Myocyte (in vitro differentiated cells): ENCODE measurements at places on chromosomes 3 and 15.

GRCh38 chr15:87131067-87131466 lies 1051.4 kb downstream of the AGBL1 start:
- DNase-seq = no peak

DNA sequence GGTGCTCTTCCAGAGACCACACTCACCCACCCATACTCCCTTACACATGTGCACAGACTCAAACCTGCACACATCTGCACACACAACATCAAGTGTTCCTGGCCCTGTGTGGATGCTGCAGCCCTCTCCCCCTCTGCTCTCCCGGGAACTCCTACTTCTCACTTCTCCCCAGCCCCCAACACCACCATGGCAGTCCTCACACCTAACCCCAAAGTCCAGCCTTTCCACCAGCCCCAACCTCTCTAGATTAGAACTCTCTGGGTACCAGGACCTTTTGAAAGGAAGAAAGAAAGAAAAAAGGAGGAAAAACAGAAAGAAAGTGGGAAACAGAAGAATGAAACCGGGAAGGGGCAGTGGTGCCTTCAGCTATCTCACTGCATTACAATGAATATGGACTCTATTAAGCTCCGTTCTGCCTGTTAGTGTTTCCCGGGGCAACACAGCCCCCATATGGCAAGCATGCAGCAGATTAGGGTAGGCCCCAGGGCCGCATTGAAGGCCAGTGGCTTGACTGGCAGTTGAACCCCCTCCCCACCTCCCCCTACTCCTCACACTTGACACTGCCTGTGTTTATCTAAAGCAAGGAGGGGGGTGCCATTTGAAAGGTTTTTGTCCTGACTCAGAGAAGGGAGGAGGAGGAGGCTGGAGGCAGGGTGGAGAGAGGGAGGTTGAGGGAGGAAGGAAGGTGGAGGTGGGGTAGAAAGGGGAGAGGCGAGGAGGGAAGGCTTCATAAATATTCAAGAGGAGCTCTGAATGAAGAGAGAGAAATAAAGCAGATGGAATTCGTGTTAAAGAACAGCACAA lies 30.1 kb downstream of the BOC start:
- no peak for DNase-seq

- no peak for DNase-seq
Measured at GRCh38 chr15:64916365-64916764, 4.7 kb downstream of the ANKDD1A start.

GRCh38 chr15:82768414-82769054 lies 37.3 kb downstream of the FSD2 start:
- peak; percentile 75 for DNase-seq

GRCh38 chr3:67854663-67855062 lies 200.3 kb upstream of the SUCLG2 start:
- no peak for DNase-seq

DNA sequence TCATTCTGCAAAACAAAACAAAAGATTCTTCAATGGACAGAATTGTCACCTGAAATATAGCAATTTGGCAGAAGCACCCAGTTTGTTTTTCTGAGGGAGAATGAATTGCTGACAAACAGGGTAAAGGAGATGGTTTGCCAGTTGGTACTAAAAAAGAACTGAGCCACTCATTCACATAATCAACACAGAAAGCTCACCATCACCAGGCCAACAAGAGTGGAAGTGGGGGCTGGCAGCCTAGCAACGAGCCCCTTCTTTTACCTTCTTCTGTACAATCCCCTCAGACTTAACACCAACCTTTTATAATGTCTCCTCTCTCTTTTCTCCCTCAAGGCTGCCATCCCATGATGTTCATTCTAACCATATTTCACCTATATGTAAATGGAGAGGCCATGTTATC lies 5.9 kb downstream of the TOP2B start:
- no peak for DNase-seq

DNA sequence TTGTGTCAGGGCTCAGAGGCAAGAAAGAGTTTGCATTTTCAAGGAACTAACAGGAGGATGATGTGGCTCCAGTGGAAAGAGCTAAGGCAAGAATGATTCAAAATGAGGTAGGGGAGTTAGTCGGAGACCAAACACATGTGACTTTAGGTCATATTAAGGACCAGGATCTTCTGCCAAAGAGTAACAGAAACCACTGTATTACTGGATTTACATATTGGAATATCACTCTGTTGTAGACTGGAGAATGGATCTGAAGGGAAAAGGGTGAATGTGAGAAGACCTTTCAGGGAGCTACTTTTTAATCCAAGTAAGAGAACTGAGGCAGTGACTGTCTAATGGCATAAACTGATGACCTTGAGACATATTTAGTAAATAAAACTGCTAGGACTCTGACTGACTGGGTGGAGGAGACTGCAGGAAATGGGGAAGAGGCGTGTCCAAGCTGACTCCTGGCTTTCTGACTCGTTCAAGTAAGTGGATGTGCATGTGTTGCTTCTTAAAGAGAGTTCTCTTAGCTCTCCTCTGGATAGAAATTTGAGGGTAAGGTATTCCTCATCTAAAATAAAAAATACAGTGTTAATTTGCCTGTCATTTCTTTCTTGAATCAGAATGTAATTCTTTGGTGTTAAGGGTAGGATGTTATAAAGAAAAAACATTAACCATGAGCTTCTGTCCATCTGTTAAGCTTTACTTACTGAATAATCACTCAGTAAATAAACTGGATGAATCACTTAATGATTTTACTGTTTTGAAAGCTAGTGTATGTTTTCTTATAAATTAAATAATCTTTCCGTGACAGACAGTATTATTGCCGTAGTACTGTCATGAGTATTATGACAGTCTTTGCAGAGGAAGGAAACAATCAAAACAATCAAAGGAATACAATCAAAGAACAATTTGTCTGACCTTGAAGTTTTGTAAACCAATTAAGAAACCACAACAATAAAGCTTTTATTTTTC lies 58.3 kb upstream of the CFAP20DC start:
- no peak for DNase-seq

GRCh38 chr3:149366941-149367840 lies 10.3 kb downstream of the TM4SF1 start:
- DNase-seq = peak; percentile 64

DNA sequence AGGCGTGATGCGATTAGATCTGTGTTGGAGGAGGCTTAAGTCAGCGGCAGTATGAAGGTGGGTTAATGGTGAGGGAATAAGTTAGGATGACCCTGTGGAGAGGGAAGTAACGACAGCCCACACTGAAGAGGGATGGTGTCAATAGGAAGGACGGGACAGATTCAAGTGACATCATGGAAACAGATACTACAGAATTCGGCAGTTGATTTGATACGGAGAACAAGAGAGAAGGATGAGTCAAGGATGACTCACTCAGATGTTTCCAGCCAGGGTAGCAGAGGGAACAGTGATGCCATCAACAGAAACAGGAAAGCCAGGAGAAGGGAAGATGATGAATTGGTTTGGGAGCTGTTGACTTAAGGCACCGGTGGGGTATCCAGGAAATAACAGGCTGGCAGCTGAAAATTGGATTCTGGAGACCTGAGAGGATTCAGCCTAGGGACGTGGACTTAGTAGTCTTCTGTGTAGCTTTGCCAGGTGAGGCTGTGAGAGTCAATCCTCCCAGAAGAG lies 38.0 kb downstream of the SHC4 start:
- DNase-seq = peak; percentile 79

GRCh38 chr3:197367081-197367780 lies 68.8 kb upstream of the DLG1 start:
- DNase-seq = peak; percentile 99

DNA sequence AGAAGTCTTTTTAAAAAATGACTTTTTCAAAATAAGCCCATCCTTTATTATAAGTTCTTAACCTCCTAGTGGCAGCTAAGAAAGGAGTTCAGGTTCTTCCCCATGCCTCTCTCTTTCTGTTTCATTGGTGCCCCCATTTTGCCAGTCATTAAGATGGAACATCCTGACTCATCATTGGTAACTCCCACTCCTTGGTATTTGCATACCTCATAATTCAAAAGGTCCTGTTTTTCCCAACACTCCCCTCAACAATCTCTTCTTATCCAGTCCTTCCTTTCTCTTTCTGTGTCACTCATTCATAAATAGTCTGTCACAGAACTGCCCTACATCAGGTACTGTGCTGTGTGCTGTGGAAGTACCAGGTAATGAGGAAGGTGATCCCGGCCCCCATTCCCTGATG lies 394.0 kb downstream of the FOXP1 start:
- DNase-seq = no peak

DNA sequence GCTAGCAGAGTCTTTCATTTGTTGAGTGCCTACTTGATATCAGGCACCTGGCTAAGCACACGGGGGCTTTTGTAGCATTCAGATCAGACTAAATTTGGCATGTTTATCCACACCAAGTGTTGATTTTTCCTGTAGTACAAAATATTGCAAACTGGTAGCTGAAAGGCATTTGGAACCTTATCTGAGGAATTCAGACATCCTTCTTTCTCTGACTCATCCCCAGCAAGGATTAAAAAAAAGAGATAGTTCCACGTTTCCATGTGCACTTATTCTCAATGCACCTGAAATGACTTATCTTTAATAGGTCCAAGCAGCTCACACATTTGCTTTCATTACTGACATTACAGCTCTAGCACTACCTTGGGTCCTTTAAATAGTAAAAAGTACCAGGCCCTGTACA lies 786.0 kb upstream of the GRM7 start:
- DNase-seq = no peak

DNA sequence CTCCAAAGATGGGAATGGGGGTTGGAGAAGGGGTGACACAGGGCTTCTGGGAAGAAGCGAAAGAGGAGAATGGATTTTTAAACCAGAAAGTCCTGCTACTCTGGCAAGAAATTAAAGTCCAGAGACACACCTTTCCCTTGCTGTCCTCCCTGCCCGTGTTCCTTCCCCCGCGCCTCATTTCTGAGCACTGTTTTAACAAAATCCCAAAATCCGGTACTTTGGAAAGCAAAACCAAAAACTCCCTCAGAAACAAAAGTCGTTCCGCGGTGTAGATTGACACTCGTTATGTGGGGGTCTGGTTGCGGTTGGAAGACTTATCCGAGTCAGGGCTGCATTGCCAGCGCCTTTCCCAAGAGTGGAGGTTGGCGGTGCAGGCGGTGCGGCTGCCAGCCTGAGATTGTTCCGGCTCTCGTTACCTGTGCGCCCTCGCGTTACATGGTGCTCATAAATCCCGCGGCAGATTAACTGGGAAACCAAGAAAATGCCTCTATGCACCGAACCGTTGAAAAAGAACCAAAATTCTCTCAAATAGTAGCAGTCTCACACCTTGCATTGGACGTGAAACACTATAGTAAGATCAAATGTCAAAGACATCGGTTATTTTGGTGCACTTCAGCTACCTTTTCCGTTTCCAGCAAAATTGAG lies 217.7 kb downstream of the MEIS2 start:
- no peak for DNase-seq

DNA sequence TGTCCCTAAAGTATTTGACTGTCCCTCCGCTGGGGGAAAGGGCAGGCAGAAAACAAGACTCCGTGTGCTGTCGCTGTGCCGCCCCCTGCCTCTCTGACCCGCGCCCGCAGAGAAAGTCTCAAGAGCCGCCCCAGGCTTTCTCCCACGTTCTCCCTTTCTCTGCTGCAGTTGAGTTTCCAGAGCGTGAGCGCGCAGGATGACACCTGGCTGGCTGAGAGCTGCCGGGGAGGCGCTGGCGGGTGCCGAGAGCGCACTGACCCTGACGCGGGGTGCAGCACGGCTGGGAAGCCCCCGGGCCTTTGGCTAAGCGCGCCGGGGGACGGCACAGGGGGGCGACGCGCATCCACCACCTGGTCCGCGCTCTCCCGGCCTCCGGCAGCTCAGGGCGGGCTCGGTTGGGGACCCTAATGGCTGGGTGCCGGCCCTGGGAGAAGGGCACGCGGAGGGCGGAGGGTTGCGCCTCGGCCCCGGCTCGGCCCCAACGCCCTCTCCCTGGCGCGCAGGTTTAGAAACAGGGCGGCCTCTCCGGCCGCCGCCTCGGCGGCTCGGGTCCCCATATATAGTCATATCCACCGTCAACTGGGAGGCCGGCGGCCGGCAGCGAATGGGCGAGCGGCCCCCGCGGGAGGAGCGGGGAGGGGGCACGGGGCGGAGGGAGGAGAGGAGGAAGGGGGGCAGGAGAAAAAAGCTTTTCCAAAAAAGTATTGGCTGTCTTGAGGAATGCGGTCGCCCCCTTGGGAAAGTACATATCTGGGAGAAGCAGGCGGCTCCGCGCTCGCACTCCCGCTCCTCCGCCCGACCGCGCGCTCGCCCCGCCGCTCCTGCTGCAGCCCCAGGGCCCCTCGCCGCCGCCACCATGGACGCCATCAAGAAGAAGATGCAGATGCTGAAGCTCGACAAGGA lies at the start of gene TPM1:
Gene TPM1, plus strand, starts transcription at position 774 of the 903 bp plus-strand sequence. Its CDS starts 83 bp downstream, at position 857.
- peak; percentile 95 for DNase-seq

DNA sequence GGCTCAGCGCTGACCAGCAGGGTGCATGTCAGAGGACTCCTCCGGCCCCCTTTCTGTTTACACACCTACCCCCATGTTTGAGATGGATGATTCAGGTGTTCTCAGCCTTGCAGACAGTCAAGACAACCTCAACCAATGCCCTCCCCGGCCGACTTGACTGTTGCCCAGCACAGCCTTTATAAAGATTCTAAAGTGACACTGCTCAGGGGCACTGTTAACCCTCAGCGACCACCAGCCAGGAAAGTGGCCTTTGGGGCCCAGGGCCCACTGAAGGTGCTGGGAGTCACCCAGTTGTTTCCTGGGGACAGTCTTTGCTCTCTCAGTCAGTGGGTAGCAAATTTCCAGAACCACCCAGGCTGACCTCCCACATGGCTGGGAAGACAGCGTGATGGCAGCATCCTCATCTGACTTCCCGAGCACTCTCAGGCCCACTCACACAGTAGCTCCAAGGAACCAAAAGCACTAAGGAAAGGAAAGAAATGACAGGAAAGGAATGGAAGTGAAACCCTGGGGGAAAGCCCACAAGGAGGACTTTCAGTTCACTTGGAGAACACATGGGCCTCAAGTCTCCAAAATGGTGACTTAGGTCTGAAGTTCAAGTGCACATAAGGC lies 128.4 kb downstream of the ASB7 start:
- no peak for DNase-seq

DNA sequence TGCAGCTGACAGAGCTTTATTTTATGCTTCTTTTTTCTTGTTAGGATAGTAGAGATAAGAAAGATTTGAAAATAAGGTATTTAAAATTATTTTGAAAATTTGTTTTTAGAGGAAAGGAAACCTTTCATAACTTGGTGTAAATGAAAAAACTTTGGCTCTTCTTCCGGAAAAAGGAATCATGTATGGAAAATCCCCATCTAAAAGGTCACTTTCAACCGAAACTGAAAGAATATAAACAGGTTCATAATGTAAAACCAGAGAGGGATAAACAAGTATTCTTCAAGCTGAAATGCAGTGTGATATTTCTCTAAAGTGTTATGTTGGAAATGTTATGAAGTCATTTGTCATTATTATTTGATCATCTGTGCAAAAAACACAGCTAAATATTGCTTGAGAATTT lies 246.8 kb downstream of the NFKBIZ start:
- DNase-seq = no peak

DNA sequence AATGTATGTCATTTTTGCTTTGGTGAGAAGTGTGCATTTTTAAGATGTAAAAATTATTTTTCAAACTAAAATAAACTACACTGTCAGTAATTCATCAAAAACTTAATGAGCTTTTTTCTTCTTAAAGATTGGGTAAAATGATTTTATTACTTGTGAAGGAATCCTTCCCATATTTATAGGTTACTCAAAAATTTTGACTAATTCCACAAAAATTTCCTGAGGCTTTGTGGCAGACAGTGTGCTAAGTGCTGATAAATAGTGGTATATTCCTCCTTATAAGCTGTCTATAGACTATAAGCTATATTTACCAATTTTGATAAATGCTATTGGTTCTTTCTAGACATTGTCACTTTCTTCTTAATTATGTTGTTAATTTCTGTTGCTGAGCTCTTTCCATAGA lies 284.5 kb upstream of the SEMA6D start:
- DNase-seq = no peak

- DNase-seq = no peak
Measured at GRCh38 chr3:81874738-81875137, 113.3 kb upstream of the GBE1 start.
